ENCODE measurements at places on chromosomes 7 and 10.

GRCh38 chr10:43070121-43071085 is 6.5 kb upstream of the RET start:
- DNase-seq, result no peak

DNA sequence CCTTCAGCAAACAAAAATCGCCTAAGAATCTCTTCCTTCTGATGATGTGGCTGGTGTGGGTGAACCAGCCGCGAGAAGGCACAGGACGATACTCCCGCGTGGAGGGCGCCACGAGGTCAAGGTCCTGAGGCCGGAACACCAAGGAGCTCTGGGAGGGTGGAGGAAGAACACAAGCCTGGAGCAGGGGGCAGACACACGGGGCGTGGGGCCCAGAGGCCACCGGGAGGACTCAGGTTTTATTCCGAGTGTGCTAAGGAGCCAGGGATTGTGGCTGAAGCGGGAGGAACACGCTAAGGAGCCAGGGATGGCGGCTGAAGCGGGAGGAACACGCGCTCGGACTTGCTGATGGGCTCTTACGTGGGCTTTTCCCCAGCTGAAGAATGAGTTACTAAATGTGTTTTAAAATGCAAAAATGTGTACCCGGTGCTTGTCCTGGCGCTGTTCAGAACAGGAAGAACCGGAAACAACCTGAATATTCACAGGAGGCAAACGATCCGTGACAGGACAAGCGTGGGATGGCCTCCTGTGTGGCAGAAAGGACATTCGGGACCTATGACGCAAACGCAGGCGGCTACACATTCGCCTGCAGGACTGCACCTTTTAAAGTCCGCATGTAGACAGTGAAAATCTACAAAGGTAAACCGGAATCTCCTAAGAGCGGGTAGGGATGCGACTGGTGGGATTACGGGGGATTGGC is 64.0 kb downstream of the MAD1L1 start:
- no peak for DNase-seq

- DNase-seq, result no peak
Observed at GRCh38 chr10:4662576-4663161, 163.3 kb upstream of the AKR1E2 start.

- DNase-seq, result no peak
Observed at GRCh38 chr7:158396301-158396905, 191.2 kb downstream of the PTPRN2 start.

DNA sequence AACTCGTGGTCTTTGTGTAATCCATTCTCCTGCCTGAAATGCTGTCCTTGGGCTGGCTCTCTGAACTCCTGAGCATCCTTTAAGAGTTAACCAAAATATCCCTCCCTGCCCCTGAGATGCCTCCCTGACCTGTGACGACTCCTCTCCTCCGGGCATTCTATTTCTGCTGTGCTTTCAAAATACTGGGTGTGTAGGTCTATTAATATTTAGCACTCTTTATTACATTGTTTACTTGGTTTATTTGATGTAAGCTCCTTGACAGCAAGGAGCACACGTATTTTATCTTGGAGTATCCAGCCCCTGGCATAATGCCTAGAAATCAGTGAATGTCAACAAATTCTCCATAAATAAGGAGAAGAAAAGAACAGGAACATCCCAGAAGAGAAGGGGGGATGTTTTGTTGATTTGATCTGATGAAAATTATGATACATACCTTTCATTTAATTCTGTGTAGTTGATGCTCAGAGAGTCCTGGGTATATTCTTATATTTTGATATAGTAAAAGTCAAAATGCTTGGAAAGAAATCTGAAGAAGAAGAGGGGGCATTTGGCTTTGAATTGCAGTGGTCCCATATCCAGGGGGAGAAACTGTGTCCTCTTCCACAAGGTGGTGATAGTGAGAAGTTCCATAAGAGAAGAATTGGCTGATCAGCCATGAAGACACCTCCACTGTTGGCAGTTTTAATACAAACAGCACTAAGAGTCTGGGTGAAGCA is 107.7 kb upstream of the MPP7 start:
- DNase-seq, result no peak

DNA sequence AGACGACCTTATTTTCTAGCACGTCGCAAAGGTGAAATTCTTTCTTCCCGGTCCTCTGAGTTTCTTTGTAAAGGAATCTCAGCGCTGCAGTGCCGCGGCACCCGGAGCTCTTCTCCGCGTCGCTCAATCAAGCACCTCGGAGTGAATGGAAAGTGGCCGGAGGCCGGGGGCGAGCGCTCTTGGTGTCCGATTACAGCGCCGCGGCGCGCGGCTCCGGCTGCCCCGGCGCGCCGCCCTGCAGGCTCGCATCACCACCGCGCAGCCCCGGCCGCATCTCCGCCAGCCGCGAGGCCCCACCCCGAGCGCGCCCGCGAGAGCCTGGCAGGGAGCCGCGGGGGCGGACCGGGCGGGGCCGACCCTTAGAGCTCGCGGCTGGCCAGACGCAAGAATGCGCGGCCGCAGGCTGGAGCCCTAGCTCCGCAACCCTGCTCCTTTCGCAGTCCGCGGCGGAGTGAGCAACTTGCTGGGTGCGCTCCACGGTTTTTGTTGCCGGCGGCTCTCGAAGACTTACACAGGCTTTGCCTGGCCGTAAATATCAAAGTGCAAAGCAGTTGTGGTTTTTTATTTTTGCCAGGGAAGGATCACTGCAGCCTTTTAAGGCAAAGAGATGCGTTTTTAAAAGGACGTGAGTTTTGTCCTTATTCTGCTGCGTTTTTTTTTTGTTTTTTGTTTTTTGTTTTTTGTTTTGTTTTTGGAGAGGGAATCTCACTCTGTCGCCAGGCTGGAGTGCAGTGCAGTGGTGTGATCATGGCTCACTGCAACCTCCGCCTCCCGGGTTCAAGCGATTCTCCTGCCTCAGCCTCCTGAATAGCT is at the start of gene SEMA3C:
SEMA3C (minus strand) TSS at position 143 of the 813 bp plus-strand sequence. CDS start 2,270 bp downstream, outside the sequence.
- no peak for DNase-seq

DNA sequence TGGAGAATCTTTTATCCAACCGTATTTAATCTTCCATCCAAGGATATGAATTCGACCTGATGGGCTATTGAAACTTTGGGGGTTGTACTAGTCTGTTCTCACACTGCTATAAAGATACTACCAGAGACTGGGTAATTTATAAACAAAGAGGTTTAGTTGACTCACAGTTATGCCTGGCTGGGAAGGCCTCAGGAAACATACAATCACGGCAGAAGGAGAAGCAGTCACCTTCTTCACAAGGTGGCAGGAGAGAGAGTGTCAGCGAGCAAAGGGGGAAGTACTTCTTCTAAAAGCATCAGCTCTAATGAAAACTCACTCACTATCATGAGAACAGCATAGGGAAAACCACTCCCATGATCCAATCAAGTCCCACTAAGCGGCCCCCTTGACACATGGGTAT is 43.8 kb downstream of the EPDR1 start:
- no peak for DNase-seq

DNA sequence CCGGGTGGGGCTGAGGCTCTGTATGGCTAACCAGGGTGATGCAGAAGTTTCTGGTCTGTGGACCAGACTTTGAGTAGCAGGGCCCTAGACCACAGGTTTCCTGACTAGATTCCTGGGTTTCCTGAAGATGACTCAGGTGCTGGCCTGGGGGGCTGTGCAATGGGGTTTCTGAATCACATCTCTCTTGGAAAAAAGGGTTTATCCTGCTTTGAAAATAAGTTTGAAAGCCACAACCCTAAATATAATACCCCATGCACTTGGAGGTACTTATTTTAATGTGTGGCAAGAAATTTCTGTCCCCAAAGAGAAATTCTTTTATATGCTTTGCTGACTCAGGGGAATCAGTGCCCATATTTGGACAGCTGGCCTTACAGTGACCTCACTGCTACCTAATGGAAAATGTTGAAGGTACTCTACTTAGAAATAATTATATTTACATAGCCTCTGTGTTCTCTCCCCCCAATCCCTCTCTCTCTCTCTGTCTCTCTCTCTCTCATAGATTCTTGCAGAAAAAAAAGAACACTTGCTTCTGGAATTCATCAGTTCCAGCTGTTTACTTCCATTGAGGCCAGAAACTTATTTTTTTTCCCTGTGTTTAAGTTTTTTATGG is 184.4 kb upstream of the LYZL2 start:
- DNase-seq, result no peak

DNA sequence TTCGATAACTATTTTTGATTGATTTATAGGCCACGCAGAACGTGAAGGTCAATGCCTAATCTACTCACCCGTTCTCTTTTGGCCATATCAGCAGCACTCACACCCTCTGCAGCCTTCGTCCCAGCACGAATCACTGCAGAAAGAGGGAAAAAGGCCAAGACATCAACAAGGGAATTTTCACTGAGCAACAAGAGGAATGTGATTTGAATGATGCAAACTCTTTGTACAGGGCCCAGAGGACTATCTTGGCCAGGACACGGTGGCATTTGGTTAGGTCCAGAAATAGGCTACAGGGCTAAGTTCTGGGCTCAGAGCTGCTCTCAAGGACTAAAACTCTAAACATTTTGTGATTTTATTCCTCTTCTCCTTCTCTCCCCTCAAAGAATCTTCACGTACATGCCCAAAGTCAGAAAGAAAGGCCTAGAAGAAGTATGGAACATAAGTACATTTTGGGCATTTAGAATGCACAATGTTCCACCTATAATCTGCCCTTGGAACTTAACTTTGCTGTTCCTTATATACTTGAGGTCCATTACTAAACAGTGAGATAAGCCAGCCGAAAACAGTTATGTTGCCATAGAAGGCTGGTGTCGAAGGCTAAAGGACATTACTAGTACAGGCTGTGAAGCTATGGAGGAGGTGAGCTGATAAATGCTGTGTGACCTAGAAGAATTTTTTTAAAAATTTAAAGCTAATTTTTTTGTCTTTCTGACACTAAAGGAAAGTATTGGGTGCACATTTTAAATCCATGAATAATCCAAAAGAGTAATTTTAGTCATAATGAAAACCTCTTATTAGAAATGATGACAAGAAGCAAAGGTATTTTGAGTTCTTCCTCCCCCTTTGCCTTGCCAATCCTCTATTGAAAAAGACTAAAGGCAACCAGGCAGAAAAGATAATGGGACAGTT is 20.0 kb downstream of the RBM28 start:
- DNase-seq, result no peak

GRCh38 chr7:35286422-35286821 is 32.5 kb upstream of the TBX20 start:
- no peak for DNase-seq

DNA sequence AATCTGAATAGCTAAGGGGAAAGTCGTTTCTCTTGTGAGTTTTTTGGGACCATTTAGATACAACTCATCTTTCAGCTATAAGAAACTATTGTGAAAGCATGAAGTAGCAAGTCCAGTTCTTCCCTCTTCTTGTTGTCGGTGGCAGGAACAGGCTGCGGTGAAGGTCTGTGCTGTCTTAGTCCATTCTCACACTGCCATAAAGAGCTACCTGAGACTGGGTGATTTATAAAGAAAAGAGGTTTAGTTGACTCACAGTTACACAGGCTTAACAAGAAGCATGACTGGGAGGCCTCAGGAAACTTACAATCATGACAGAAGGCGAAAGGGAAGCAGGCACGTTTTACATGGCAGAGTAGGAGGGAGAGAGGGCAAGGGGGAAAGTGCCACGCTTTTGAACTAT is 261.8 kb downstream of the GATA3 start:
- DNase-seq, result no peak

DNA sequence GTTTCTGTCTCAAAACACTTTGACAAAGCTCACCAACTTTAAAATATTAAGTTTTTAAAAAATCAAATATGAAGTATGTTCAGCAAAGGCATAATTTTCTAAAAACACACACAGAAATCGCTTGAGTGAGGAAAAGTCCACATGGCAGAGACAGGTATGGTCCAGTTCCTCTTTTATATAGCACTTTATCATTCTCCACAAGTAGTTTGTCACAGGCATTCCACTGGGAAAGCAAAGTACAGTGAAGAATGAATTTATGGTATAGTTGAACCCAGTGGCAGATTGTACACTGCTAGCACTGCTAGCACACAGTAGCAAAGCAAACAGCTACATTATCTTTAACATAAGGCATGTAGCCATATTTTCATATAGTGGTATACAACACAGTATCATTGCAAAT is 102.3 kb downstream of the HECTD2 start:
- no peak for DNase-seq

DNA sequence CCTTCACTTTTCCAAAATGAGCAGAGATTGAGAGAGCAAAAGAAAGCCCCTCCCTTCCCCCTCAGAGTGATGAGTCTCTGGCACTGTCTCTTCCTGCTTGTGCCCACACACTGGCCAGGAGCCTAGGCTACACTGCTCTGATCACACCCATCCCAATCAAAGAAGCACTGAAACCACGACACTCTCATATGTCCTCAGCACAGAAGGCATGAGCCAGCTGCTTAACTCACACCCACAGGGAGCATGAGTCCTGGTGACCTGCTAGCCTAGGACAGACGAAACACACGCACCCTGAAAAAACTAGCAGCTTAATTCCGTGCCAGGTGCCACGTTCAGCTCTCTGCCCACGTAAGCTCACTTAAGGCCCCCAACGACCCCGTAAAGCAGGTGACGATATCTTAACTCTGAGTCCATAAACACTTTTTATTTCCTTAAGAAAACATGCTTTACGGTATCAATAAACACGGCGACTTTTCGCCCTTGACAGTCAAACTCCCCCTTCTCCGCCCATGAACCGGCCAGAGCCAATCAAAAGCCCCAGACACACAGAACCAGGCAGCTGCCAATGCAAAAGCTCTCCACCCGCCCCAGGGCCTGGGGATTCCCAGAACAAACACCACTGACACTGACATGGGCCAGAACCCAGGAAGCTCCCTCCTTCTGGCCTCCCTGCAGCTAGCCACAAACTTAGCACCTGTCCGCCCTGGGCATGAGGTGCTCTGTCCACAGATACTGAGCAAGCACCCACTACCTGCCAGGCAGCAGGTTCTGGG is 69.0 kb downstream of the TNRC18 start:
- DNase-seq, result no peak

DNA sequence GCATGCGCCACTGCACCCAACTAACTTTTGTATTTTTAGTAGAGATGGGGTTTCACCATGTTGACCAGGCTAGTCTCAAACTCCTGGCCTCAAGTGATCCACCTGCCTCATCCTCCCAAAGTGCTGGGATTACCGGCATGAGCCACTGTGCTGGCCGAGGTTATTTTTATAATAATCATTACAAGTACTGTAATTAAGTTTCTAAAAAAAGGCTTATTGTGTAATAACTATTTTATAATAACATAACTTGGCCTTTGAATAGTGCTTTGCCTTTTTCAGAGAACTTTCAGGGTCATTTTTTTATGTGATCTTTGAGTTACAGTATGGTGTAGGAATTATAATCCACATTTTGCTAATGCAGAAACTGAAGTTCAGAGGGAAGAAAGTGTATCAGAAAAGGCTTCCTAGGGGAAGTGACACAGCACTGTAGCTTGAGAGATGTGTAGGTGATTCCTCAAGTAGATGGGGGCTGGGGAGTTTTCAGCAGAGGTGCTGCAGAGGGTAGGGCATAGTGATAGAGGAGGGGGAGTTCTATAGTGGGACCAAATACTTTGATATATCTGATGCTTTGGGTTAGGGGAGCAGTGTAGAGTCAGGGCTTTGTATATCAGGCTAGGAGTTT is 9.2 kb upstream of the SYPL1 start:
- DNase-seq, result no peak

GRCh38 chr10:31866118-31866670 is 62.4 kb downstream of the ARHGAP12 start:
- DNase-seq, result no peak

- no peak for DNase-seq
Observed at GRCh38 chr7:86454753-86455152, 189.0 kb upstream of the GRM3 start.

GRCh38 chr10:47133871-47134570 is 166.0 kb upstream of the GDF10 start:
- DNase-seq, result no peak

- no peak for DNase-seq
Observed at GRCh38 chr10:9957351-9957750, 1060.3 kb upstream of the CELF2 start.

Measured in effector memory CD8-positive, alpha-beta T cell (primary cell).